ENCODE measurements at places on chromosomes 3 and 15. TPM values are rescaled to one million over a fixed set of nuclear protein-coding genes. Genes with fewer than 3 reads are reported as not detected.

Gene RARRES1
- total RNA-seq = not detected

Gene DAZL
- not detected for total RNA-seq

Gene DPPA2
- total RNA-seq = not detected

- peaks cover 13% of the 10 kb centered on the region for H3K4me1 ChIP-seq
- no peaks in the 10 kb centered on the region for H3K36me3 ChIP-seq
- H3K4me3 ChIP-seq = no peak overlapping the region
- no peak overlapping the region for H3K27ac ChIP-seq
- H3K27me3 ChIP-seq = no peaks in the 10 kb centered on the region
Observed at GRCh38 chr15:78351539-78351938, 11.4 kb downstream of the CRABP1 start.

DNA sequence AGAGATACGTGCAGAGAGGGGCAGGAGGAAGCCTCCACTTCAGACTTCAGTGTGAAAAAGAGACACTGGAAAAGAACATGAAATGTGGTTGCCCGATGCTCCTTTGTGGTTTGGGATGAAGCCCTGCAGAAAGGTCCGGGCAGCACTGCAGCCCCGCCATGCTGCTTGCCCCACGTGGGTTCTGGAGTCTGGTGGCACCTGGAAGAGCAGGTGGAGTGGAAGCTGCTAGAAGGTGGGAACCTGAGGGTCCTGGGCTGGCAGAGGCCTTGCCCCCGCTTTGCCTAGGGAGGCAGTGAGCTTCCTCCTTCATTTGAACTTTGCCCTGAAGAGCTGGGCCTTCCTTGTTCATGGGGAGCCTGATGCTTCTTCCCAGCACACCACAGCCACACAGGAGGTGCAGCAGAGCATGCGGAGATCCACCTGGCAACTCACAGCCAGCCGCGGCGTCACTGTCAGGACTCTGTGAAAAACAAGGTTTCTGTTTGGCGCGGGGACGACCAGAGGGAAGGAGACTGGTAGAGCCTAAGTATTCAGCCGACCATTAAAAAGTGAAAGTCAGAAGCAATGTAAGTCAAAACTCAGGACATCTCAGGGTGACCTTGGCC lies 59.0 kb downstream of the APBA2 start:
- H3K4me3 ChIP-seq = no peak overlapping the region
- no peaks in the 10 kb centered on the region for H3K27me3 ChIP-seq
- no peaks in the 10 kb centered on the region for H3K4me1 ChIP-seq
- no peaks in the 10 kb centered on the region for H3K36me3 ChIP-seq
- DNase-seq = no peak
- H3K27ac ChIP-seq = no peak overlapping the region

GRCh38 chr3:125431912-125432790 lies 57.0 kb upstream of the ZNF148 start:
- H3K27me3 ChIP-seq = no peaks in the 10 kb centered on the region
- no peaks in the 10 kb centered on the region for H3K36me3 ChIP-seq
- H3K27ac ChIP-seq = no peak overlapping the region

DNA sequence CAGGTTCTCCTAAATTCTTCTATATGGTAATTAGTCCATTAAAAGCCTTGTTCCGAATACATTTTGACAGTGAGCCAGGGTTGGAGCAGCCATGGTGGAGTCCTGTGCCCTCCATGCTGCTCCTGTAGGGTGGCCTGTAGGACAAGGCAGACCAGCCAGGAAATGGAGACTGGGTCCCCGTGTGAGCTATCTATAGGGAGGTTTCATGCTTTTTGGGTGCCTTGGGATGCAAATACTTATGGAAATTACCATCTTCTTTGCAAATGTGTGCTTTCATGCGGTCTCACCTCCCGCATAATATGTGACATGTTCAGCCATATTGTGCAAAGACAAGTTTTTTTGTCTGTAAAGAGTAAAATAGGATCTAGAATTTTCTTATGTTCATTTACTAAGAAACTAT lies 58.0 kb upstream of the FURIN start:
- DNase-seq = no peak
- H3K27me3 ChIP-seq = no peaks in the 10 kb centered on the region
- H3K27ac ChIP-seq = no peak overlapping the region
- H3K36me3 ChIP-seq = peaks cover 28% of the 10 kb centered on the region
- no peak overlapping the region for H3K4me3 ChIP-seq
- H3K4me1 ChIP-seq = no peaks in the 10 kb centered on the region

DNA sequence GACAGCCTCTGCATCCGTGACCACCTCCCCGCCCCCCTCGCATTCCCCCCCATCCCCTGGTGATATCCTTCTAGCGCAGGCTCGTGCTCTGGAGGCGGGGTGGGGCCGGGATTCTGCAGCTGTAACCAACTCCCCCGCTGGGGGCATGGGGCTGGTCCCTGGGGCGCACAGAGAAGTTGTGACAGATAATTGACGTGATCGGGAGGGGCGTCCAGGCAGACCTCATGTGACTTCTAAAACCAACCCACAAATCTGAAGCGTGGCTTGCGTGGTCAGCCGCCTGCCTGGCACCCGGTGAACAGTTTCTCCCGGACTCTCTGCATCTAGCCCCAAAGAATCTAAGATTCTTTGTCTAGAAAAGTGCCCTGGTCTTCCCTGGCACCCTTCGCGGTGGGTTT lies 100.6 kb upstream of the IGF1R start:
- H3K27me3 ChIP-seq = peaks cover 14% of the 10 kb centered on the region
- H3K36me3 ChIP-seq = no peaks in the 10 kb centered on the region

DNA sequence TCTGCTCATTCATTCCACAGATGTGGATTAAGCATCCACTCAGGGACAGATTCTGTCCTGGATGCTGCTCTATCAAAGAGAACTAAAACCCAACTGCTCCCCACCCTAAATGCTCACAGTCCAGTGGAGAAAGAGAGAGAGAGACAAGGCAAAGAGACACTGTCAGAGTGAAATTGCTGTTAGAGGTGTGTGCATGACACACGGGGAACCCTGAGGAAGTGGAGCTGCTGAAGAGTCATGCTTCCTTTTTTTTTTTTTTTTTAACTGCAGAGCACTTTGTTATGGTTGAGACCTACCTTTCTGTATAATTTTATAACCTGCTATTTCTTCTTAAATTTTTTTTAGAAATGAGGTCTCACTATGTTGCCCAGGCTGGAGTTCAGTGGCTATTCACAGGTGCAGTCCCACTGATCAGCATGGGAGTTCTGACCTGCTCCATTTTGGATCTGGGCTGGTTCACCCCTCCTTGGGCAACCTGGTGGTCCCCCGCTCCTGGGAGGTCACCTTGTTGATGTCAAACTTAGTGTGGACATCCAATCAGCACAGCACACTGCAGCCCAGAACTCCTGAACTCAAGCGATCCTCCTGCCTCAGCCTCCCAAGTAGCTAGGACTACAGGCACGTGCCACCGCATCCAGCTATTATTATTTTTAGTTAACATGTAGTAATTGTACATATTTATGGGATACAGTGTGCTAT lies 18.2 kb upstream of the PSTPIP1 start:
- no peak overlapping the region for H3K4me3 ChIP-seq
- H3K36me3 ChIP-seq = no peaks in the 10 kb centered on the region
- H3K4me1 ChIP-seq = no peaks in the 10 kb centered on the region
- H3K27me3 ChIP-seq = no peaks in the 10 kb centered on the region

Gene SYNPR
- 17.6 TPM for total RNA-seq

Gene TMEM89
- total RNA-seq = 0.50 TPM

- no peaks in the 10 kb centered on the region for H3K4me1 ChIP-seq
- no peak for DNase-seq
- no peak overlapping the region for H3K4me3 ChIP-seq
Observed at GRCh38 chr15:44468709-44469385, 41.4 kb downstream of the CTDSPL2 start.

DNA sequence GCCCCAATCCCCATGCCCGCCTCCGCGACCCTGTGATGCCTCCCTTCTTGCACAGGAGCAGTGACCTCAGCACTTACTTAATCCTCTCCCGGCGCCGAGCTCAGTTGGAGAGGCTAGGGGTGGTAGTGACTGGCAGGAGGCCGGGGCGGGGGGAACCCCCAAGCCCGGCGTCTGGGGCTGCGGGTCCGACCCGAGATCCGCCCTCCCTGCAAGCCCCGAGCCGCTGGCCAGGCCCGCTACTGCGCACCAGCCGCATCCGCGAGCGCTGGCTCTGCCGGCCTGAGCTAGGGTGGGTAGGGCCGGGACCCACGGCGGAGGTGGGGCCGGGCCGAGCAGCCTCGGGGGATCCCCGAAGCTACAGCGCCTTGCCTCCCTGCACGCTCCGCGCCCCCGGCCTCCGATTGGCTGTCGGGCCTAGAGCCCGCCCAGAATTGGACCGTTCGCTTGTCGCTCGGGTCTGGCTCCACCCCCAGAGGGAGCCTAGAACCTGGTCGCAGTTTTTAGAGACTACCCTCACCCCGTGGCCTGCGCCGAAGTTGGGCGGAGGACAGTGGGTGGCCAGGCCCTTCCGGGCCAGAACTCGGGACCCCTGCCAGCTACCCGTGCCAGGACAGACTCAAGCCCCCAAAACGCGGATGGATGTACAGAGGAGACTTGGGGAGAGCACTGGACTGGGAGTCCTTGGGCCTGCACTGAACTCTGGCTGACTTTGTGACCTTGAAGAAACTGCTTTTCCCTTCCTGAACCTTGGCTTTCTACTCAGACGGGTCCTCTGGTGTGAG lies at the start of gene C3orf18:
TSS of gene C3orf18 (minus strand) at position 362 of the 782 bp plus-strand sequence. CDS start 2,048 bp downstream, outside the sequence.
- H3K36me3 ChIP-seq = no peaks in the 10 kb centered on the region
- no peak within 1 kb of the TSS for H3K27ac ChIP-seq
- no peaks in the 10 kb centered on the region for H3K4me1 ChIP-seq
- DNase-seq = peak; percentile 80
- peak within 1 kb of the TSS; percentile 62 for H3K4me3 ChIP-seq

Gene PARP3
- 4.0 TPM for total RNA-seq

DNA sequence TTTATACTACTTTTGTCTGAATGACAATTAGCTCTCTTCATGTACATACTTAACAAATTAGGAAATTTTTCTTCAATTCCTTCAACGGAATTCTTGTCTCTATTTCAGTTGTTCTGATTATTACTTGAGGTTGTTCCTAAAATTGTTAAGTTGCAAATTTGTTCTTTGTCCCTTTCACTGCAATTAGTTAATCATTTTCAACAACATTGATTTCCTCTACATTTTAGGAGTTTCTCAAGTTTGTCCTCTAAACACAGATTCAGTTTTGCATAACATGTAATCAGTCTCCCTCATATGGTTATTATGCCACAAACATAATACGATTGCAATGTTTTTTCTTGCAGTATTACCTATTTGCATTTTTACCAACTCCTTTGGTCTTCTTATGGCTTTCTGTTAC lies 283.5 kb downstream of the SV2B start:
- no peaks in the 10 kb centered on the region for H3K36me3 ChIP-seq
- no peak overlapping the region for H3K4me3 ChIP-seq
- peaks cover 9% of the 10 kb centered on the region for H3K27me3 ChIP-seq

Gene GOLGA8T
- not detected for total RNA-seq

DNA sequence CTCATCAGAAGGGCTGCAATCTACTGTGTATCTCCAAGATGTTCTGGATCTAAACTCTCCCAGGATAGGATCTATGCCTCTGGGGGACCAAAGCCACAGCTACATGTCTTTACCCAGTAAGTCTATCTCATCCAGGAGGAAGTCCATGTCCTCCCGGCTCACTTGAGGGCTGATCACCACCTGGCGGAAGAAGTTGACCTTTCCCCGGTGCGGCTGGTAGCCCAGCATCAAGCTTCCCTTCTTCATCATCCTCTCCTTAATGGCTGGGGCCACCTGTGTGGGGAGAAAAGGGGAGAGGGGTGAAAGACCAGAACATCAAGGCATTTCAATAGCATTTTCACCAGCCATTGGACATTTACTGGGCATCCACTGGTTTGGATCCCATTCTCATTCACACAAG lies 121.7 kb downstream of the TGFBR2 start:
- H3K4me1 ChIP-seq = peaks cover 27% of the 10 kb centered on the region
- H3K4me3 ChIP-seq = no peak overlapping the region
- no peak overlapping the region for H3K27ac ChIP-seq
- no peaks in the 10 kb centered on the region for H3K27me3 ChIP-seq
- H3K36me3 ChIP-seq = no peaks in the 10 kb centered on the region
- DNase-seq = no peak
